ENCODE measurements at places on chromosomes 5 and 9. TPM values are rescaled to one million over a fixed set of nuclear protein-coding genes. Genes with fewer than 3 reads are reported as not detected.

The ANXA1 gene
- total RNA-seq, result 1,147 TPM

The GBGT1 gene
- 2.1 TPM for total RNA-seq

The PSAT1 gene
- 140 TPM for total RNA-seq

The RNF180 gene
- 0.26 TPM for total RNA-seq

The DMRT3 gene
- not detected for total RNA-seq

The DOK3 gene
- 2.8 TPM for total RNA-seq

The GPX8 gene
- 34.0 TPM for total RNA-seq

The GPX3 gene
- 17.4 TPM for total RNA-seq
